ENCODE measurements at places on chromosomes 6 and 20.

DNA sequence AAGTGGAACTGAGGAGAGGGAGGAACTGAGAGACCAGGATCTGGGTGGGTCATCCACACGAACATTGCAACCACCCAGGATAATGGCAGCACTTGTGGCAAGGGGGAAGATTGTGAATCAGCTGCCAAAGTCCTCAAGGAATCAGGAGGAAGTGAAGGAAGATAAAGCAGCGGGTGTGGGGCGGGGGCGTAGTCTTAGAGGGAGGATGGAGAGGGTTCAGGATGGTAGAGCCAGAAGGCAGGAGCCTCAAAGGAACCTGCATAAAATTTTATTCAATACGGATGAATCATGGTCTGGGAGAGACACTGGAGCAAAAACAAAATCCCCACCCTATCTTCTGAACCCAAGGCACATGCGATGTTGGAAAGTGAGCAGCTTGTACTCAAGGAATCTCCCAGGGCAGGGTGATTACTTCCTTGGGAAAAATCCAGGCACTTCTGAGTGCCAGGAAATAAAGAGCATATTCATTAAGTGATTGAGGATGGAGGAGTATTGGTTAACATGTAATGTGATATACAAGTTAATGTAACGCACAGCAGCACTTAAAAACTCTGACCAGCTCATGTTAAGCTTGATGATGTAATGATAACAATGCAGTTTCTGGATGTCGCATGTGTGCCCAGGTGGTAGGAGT, 82.0 kb upstream of the B3GAT2 start:
- no peak for DNase-seq

GRCh38 chr6:55433446-55434130, 106.3 kb downstream of the GFRAL start:
- DNase-seq, result no peak

DNA sequence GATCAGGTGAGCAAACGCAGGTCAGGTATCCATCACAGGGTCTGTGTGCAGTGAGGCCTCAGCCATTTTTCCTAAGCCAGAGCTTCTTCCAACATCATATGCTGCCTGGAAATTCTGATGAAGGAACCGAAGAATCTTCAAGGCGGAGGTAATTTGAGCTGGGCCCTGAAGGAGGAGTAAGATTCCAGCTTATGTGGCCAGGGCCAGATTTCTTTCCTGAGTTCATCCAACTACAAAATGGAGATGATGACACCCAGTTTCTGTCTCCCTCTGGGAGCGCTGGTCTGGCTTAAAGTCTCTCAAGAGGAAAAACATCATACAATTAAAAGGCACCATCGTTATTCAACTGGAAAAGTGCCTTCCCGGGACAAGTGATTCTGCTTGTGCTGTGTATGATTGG, 6.9 kb upstream of the MANBAL start:
- DNase-seq, result no peak

- DNase-seq, result no peak
Measured at GRCh38 chr6:105522626-105523322, 119.9 kb upstream of the PREP start.

- no peak for DNase-seq
Measured at GRCh38 chr20:58384821-58385220, 4.2 kb upstream of the VAPB start.

GRCh38 chr6:6816716-6817115, 228.2 kb downstream of the LY86 start:
- no peak for DNase-seq

DNA sequence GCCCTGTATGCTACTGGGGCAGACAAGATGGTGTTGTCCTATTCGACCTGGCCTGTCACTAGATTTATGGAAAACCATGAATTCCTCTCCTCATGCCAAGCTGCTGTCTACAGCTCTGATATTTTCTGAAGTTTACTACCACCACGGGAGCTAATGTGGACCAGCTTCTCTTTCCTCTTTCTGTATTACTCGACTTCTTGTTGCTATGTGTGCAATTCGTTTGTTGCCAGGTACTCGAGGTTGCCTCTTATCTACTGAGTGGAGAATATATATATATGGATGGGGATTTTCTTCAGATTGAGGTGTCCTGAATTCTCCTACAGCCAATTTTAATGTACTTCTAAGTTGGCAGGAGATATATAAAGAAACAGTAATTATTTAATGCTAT, 34.7 kb downstream of the MAN1A1 start:
- no peak for DNase-seq

GRCh38 chr6:126210398-126211075, 129.4 kb upstream of the CENPW start:
- no peak for DNase-seq
